Activated T-cell treated with anti-CD3 and anti-CD28 coated beads, Interleukin-2, amount 50 U/mL, for 48 hours (primary cell): ENCODE measurements at places on chromosomes 7 and 10.
A peak's percentile ranks its signal among the peaks of the same experiment; 100 is the strongest.

DNA sequence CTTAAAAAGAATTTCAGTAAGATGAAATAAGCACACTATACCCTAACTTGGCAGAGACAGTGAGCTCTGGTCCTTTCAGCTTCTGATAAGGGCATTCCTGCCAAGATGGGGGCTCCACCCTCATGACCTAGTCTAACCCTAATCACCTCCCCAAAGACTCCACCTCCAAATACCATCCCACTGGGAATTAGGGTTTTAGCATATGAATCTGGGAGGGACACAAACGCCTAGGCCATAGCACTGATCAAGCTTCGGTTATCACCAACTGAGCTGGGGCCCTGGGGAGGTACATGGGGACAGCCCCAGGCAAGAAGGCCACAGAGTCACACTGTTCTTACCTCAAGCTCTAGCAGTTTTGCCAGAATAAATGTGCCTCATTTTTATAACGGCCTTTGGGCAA, 31.4 kb downstream of the PALS2 start:
- no peak for DNase-seq

DNA sequence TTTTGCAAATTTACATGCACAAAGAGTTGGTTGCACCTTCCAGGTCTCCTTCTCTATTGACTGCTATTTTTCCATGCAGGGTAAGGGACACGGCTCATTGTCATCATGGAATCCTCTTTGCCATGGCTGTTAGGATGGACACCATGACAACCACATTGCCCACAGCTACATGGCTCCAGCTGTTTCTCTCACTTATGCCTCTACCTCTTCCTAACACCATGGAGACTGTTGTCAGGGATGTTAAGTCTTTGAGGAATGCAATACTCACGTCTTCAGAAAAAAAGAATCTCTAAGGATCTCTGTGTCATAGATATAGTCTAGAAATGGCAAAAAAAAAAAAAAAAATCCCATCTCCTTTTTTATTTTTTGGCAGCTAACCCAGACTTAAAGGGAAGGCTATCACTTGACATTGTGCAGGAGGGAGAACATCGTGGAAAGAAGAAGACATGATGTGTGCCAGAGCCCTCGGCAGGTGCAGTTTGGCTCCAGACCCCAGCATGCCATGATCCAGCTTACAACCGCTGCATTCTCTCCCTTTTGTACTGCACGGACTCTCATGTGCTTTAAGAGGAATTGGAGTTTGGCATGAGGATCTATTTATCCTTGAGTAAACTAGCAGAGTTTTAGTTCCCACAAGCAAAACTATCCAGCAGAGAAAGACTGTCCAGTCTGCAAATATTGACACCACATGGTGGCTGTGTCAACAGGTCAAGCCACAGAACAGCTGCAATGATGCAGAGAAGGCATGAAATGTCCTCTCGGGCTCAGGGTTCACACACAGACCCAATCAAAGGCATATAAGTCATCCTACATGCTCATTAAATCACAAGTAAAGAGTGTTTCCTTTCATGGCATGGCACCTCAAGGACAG, 70.8 kb downstream of the FRMD4A start:
- no peak for DNase-seq

DNA sequence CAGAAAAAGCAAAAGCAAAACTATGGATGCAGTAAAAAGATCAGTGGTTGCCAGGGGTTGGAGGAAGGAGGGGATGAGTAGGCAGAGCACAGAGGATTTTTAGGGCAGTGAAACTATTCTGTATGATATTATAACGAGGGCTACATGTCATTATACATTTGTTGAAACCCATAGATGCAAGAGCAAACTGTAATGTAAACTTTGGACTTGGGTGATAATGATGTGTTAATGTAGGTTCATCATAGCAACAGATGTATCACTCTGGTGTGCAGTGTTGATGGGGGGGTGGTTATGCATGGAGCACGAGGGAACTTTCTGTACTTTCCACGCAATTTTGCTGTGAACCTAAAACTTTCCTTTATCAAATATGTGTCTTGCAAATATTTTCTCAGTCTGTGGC, 23.2 kb downstream of the SLK start:
- DNase-seq: no peak

DNA sequence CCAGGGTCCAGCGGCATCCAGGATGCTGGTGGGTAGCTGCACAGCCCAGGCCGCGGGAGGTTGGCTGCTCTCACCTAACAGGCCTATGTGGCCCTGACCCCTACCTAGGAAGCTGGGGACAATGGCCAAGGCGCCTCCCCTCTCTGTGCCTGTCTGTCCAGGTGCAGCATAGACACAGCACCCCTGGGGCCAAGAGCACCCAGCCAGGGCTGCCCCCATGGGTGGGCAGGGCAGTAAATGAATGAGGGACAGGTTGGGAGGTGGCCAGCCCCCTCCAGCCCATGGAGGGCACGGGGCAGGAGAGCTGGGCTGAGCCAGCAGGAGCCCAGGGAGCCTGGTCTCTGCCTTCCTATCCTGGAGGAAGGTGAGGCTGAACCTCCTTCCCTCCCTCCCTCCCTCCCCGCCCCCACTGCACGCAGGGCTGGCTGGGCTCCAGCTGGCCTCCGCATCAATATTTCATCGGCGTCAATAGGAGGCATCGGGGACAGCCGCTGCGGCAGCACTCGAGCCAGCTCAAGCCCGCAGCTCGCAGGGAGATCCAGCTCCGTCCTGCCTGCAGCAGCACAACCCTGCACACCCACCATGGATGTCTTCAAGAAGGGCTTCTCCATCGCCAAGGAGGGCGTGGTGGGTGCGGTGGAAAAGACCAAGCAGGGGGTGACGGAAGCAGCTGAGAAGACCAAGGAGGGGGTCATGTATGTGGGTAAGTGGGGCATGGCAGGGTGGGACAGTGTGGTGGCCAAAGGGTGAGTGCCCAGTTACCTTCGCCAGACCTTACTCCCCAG, at the start of gene SNCG:
Gene SNCG, plus strand, starts transcription at position 484 of the 785 bp plus-strand sequence. Its CDS starts 99 bp downstream, at position 583.
- DNase-seq: no peak

- no peak for DNase-seq
Observed at GRCh38 chr7:49643321-49643720, 130.1 kb upstream of the VWC2 start.

GRCh38 chr10:104330168-104331110, 7.8 kb downstream of the ITPRIP start:
- DNase-seq: no peak

DNA sequence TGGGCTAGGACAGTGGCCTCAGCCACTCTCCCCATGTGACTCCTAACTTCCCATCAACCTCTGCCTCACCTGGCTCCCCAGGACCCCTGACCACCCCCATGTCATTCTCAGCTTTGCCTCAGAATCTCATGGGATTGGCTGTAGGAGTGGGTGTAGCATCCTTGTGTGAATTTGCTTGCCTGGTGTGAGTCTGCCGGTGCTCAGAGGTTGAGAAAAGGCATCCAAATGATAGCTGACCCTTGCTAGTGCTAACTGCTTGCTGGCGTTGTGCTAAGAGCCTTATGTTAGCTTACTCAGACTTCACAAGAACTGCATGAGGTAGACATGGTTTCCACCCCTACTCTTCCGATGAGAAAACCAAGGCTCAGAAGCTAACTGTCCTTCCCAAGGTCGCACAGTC, 74.2 kb downstream of the COL13A1 start:
- DNase-seq: no peak

DNA sequence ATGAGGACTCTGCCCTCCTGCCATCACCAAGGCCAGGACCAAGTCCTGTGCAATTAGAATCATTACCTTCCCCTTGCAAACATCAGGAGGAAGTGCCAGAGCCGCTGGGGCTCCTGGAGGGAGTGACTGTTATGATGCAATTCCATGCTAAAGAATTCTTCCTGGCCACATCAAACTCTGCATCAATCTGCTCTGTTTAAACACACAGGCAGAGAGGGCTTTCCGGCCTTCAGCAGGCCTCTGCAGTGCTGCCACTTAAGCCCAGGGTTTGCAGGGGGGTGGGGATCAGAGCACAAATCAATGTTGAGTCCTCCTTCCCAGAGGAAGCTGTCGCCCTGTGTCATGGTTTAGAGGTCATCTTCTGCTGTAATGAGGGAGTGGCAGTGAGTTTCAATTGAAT, 58.1 kb downstream of the CTBP2 start:
- no peak for DNase-seq

DNA sequence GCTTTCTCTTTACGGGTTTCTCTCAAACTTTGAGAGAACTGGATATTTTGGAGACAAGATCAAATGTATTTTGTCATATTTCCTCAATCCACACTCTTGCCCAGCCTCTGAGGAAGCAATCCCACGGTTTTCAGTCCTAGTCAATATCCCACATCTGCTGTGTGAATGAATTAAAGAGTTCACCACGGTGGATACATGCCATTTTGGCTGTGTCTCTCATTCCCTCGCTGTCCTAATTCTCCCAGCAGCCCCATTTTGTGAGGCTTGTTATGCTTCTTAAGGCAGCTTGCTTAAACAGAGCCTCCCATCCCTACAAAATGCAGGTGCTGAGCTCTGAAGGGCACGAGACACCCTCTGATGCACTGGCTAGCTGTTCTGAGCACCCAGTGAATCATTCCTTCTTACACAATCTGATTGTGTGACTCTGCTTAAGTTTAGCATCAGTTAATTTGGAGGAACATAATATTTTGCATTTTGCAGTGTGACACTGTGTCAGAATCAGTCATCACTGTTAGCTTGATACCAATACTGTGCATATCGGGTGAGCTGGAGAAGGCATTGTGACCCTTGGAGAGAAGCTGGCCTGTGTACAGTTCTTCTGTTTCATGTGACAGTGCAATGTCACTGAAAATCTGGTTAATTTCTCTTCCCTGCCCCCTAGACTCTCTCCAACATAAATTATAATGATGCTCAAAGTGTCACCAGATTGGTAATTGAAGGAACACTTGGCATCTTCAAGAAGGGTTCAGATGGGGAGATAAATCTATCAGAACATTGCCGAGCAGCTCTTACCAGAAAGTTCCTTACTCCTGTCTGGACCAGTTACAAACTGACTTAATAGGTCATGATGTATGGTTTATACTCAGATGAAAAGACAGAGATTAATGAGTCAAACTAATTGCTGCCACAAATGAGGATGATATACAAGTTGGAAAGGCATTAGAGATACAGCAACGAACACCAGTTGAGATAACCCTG, 103.7 kb upstream of the AOAH start:
- DNase-seq: no peak

DNA sequence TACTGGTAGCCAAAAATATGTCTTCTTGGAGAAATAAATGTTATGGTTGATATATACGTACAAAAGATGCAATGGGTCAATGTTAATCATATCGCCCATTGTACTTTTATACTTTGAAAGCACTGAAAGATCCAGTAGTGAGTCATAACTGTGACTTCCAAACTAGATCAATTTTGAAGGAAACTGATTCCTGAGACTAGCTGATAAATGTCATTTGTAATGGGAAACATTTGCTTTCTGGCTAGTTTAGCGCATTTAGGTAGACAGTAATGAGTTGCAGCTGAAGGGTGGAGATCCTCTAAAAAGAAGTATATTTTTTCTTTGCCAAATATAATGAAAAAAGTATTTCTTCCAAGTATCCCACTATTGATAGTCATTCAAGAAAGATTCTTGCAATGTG, 53.5 kb upstream of the ARHGAP21 start:
- no peak for DNase-seq

DNA sequence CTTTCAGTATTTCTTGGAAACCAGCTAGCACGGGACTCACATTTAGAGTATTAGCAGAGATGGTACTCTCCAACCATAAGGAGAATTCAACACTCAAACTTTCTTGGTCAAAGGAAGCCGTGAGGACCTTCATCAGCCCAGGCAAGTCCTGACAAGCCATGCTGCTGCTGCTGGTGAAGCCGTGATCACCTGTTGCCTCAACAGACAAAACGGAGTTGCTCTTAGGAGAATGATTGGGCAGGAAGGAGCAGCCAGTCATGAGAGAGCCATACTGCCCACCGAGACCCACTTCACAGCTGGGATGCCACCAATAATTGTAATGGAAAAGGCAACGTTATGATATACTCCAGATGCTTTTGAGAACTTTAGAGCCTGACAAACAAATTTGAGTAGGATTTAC, 60.8 kb upstream of the PLPP4 start:
- no peak for DNase-seq

GRCh38 chr10:113267619-113268562, 285.0 kb upstream of the HABP2 start:
- DNase-seq: no peak

DNA sequence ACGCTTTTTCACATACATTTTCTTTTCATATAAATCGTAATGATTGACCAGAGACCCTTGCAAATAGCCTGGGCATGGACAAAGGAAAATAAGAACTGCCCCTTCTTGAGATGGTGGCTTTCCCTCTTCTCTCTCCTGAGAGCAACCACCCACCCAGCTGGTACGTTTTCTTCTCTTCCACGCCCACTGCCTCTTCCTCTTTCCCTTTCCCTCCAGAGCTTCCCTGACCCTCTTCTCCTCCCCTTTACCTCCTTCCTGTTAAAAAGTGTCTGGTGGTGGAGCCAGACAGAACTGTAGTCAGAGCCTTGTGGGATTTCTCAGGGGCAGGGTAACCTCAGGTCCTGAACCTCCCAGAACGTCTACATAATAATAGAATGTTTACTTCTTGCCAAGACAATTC, 23.2 kb downstream of the GPR141 start:
- no peak for DNase-seq

- peak; percentile 55 for DNase-seq
Observed at GRCh38 chr7:98250789-98251188, 1.2 kb downstream of the TECPR1 start.

- no peak for DNase-seq
Observed at GRCh38 chr10:118488710-118489497, 106.5 kb downstream of the PRLHR start.

DNA sequence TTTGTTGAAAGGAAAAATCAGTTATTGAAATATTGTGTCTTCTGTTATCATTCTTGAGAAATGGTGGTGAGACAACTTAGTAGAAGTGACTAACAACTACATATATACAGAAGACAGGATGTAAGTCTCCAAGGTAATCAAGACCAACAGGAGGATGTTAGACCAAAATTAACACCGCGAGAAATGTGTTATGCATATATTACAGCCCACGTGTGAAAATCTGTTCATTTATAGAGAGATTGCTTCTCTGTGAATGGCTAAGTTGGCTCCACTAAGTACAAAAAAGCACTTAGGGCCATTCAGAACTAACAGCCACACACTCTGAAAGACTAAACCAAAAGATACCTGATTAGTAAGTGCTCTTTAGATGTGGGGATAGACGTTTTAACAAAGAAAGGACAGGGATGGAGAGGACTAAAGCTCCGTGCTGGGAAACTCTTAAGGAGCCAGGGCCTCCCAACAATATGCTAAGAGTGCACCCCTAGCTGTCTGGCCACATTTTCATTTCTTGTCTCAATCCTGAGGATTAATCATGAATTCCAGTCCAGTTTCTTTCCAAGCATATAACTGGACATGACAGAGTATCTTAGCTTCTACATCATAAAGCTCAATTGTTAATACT, 26.5 kb downstream of the HDAC9 start:
- no peak for DNase-seq

- no peak for DNase-seq
Observed at GRCh38 chr7:27102581-27103442, at the start of gene HOXA2. HOXA2 (minus strand) TSS chr7:27102683; CDS start chr7:27102500, 183 bp downstream.

DNA sequence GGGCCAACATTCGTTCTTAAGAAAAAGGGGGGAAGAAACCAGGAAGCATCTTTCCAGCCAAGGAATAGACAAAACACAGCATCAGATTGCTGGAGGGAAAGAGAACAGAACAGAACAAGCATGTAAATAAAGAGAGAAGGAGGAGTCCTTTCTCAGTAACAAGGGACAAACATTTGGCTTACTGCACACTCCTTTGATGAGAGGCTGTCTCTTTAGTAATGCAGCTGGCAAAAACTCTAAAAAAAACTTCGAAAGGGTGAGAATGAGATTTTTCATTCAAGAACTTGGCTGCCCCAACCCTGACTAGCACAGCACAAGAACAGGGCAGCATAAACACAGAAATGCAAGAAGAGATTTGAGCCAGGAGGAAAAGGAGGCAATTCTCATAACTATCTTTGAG, 38.9 kb upstream of the IL6 start:
- DNase-seq: no peak
